ENCODE measurements at places on chromosomes 1 and 21.
A peak's percentile ranks its signal among the peaks of the same experiment; 100 is the strongest.

GRCh38 chr1:26289158-26290059, 9.5 kb downstream of the SH3BGRL3 start:
- DNase-seq, result peak; percentile 88

DNA sequence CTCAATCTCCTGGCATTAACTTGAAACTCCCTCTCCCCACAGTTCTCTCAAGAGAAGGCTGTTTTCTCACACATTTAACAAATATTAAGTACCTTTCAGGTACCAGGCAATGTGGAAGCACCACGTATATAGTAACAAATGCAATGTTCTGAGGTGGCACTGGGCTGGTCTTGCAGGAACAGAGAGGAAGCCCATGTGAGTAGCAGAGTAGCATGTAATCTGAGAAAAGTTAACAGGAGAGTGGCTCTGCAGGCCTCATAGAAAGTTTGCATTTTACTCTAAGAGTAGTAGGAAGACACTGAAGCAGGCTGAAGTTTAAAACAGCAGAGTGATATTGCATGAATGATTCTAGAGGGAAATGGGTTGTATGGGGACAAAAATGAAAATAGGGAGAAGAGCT, 21.0 kb downstream of the ZNF281 start:
- DNase-seq, result no peak

DNA sequence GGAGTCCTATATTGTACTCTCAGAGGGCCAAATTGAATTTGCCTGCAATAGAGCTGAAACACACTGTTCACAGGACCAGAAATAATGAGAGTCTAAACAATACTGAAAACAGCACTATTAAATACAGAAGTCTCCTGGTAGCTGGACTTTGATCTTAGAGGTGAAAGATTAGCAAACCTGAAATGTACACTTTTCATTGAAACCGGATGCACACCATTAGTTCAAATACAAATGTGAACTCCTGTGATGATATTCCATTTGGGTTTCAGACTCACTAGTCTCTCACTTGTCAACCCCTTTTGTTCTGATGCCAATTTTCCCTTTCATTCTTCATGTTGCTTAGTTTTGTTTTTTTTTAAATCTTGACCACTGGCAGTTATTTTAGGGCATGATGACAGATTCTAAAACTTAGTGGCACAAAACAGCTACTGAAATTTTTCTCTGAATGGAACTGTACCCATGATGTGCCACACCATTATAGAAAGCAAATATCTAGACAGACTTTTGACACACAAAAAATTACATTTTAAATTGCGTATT, 5.9 kb upstream of the TNFSF4 start:
- DNase-seq, result no peak

DNA sequence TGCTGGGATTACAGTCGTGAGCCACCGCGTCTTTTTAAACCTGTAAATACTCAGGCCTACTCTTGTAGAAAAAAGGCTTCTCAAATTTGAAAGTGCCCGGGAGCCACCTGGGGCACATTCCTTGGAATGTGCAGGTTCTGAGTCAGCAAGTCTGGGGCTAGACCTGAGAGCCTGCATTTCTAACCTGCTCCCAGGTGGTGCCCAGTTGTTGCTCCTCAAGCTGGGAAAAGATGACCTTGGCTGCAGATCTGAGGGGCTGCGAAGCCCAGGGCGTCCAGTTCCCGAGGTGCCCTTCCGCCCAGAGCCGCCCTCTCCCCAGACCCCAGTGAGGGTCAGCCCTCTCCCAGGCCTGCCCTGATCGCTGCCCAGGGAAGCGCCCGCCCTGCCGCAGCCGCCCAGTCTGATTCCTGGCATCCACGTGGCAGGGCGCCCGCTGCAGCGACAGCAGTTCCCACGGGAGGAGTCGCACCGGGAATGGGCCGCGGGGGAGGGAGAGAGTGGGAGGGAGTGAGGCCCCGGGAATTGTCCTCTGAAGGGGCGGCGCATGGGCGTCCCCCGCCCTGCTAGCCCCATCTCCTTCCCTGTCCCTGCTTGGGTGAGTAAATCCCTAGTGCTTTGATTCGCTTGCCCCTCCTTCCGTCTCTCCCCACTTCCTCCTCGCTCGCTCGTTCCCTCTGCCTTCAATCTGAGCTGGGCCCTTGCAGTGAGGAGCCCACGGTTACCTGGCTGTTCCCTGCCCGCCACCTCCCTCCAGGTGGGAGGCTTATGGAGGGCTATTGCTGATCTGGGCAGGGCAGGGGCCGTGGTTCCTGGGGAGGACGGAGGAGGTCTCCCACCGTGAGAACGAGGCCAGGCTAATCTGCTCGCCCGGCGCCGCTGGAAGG, 18.8 kb upstream of the TENT5B start:
- no peak for DNase-seq
